ENCODE measurements at places on chromosomes 2 and 18. TPM values are rescaled to one million over a fixed set of nuclear protein-coding genes. Genes with fewer than 3 reads are reported as not detected.

DNA sequence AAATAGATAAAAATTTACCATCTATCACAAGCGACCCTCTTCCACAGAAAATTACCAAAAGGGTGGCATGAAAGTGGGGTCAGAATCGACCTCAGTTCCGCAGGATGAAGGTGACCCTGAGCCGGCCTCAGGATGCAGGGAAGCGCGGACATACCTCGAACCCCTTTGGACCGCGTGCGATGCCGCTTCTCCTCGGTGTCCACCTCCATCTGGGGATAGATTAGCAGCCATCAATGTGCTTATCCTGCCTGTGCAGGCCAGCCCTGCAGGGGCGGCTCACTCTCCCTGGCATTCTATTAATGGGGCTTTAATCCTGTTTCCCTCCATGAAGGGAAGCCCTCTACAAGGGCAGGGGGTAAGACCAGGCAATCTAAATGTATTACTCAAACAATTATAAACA lies 235.3 kb upstream of the PXDN start:
- no peaks in the 10 kb centered on the region for H3K27me3 ChIP-seq
- no peaks in the 10 kb centered on the region for H3K36me3 ChIP-seq
- H3K27ac ChIP-seq = no peak overlapping the region

DNA sequence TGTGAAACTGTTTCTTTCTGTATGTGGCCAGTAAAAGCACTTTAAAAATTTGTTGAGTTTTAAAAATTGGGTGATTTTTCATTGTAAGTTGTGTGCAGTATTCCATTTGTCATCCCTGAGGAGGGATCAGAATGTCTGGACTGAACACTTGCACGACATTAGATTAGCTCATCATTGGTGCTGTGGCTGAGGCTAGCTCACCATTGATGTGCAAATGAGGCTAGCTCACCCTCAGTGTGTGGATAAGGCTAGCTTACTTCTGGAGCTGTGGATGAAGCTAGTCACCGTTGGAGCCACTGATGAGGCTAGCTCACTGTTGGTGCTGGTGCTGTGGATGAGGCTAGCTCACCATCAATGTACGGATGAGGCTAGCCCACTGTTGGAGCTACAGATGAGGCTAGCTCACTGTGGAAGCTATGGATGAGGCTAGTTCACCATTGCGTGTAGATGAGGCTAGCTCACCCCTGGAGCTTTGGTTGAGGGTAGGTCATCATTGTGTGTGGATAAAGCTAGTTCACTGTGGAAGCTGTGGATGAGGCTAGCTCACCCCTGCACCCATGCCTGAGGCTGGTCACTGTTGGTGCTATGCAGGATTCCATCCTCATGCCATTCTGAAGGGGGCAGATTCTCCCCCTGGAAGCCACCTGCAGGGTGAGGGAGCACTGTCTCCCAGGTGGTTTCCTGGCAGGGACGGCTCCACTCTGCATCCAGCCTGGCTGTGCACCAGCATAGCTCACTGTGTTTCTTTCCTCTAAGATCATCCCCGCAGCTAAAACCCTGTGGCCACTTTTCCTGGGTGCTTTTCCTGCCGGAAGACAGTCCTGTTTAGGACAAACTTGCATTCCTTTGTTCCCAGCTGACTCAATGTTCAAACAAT lies 101.1 kb downstream of the TWIST2 start:
- H3K36me3 ChIP-seq = no peaks in the 10 kb centered on the region
- no peak overlapping the region for H3K27ac ChIP-seq
- no peak overlapping the region for H3K4me3 ChIP-seq
- no peaks in the 10 kb centered on the region for H3K27me3 ChIP-seq
- H3K4me1 ChIP-seq = no peaks in the 10 kb centered on the region

- DNase-seq = no peak
- H3K4me1 ChIP-seq = peaks cover 2% of the 10 kb centered on the region
- H3K4me3 ChIP-seq = no peak overlapping the region
- no peaks in the 10 kb centered on the region for H3K27me3 ChIP-seq
Measured at GRCh38 chr2:175872005-175872348, 130.1 kb downstream of the LNPK start.

GRCh38 chr2:97792416-97792815 lies 79.0 kb downstream of the ZAP70 start:
- H3K27me3 ChIP-seq = no peaks in the 10 kb centered on the region
- H3K27ac ChIP-seq = no peak overlapping the region
- DNase-seq = no peak

- no peaks in the 10 kb centered on the region for H3K4me1 ChIP-seq
- no peaks in the 10 kb centered on the region for H3K36me3 ChIP-seq
- H3K27ac ChIP-seq = no peak overlapping the region
- no peak overlapping the region for H3K4me3 ChIP-seq
Measured at GRCh38 chr2:213015387-213016165, 135.8 kb downstream of the IKZF2 start.

- no peak overlapping the region for H3K27ac ChIP-seq
- no peaks in the 10 kb centered on the region for H3K27me3 ChIP-seq
Measured at GRCh38 chr2:111165084-111165483, 44.4 kb downstream of the BCL2L11 start.

GRCh38 chr2:239788576-239789098 lies 236.5 kb downstream of the NDUFA10 start:
- H3K4me3 ChIP-seq = no peak overlapping the region
- H3K4me1 ChIP-seq = peaks cover 4% of the 10 kb centered on the region
- H3K27me3 ChIP-seq = peaks cover 60% of the 10 kb centered on the region
- DNase-seq = no peak

DNA sequence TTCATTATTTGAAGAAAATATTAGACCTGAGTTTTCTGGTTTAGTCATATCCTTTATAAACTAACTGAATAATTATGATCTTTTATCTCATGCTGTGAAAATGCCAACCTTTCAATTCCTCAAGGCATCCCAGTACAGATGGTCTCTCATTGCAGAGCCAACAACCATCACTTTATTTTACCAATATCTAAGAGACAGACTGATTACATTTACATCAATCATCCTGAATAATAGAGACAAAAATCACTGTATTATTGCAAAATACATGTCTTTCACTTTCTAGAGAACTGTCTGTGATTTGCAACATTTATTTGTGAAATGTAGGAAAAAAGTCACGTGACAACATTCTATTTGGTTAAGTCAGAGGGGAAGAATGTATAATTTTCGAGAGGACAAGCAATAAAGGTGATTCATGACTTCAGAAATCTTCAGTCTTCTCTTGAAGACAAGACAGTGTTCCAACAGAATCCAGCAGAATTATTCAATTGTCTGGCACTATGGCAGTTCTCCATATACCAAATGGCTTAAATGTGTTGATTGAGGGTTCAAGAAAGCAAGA lies 503.6 kb upstream of the SYT4 start:
- DNase-seq = no peak
- H3K36me3 ChIP-seq = no peaks in the 10 kb centered on the region
- no peak overlapping the region for H3K27ac ChIP-seq
- H3K4me3 ChIP-seq = no peak overlapping the region
- peaks cover 11% of the 10 kb centered on the region for H3K4me1 ChIP-seq
- no peaks in the 10 kb centered on the region for H3K27me3 ChIP-seq

- no peak for DNase-seq
- H3K27ac ChIP-seq = no peak overlapping the region
- no peaks in the 10 kb centered on the region for H3K36me3 ChIP-seq
- H3K27me3 ChIP-seq = no peaks in the 10 kb centered on the region
Measured at GRCh38 chr18:68449292-68449691, 265.6 kb downstream of the TMX3 start.

DNA sequence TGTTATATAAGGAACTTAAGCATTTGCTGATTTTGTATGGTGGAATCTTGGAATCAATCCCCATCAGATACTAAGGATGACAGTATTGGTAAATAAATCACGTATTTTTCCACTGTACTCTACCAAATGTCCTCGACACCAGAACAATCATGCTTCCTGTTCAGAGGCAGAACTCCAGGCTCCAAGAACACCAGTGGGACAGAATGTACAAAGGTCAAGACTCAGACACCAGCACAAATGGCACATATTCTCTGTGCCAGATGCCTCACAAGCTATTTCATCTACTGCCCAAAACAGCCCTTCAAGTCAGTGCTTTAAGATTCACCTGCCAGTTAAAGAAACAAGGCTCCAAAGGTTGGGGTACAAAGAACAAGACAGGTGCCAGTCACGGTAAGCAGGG lies 420.5 kb downstream of the STK39 start:
- no peak for DNase-seq
- no peak overlapping the region for H3K4me3 ChIP-seq
- H3K27me3 ChIP-seq = no peaks in the 10 kb centered on the region
- no peaks in the 10 kb centered on the region for H3K4me1 ChIP-seq

DNA sequence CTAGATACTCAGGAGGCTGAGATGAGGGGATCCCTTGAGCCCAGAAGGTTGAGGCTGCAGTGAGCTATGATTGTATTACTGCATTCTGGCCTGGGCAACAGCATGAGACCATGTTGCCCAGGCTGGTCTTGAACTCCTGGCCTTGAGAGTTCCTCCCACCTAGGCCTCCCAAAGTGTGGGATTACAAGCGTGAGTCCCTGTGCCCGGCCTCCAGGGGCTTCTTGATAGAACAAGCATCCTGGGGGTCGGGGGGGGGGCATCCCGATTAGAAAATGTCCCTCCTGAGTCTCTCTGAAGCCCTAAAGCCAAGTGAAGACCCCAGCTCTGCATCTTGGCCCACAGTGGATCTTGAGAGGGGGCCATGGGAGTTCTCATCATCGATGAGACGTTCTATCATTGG lies 22.3 kb upstream of the EFHD1 start:
- peaks cover 5% of the 10 kb centered on the region for H3K27me3 ChIP-seq
- no peak overlapping the region for H3K27ac ChIP-seq
- H3K4me1 ChIP-seq = no peaks in the 10 kb centered on the region
- H3K4me3 ChIP-seq = no peak overlapping the region

GRCh38 chr2:211390536-211391188 lies 834.3 kb downstream of the CPS1 start:
- H3K36me3 ChIP-seq = no peaks in the 10 kb centered on the region
- peak overlapping the region; percentile 49 for H3K27ac ChIP-seq
- no peak overlapping the region for H3K4me3 ChIP-seq
- peaks cover 37% of the 10 kb centered on the region for H3K4me1 ChIP-seq
- peak; percentile 47 for DNase-seq

DNA sequence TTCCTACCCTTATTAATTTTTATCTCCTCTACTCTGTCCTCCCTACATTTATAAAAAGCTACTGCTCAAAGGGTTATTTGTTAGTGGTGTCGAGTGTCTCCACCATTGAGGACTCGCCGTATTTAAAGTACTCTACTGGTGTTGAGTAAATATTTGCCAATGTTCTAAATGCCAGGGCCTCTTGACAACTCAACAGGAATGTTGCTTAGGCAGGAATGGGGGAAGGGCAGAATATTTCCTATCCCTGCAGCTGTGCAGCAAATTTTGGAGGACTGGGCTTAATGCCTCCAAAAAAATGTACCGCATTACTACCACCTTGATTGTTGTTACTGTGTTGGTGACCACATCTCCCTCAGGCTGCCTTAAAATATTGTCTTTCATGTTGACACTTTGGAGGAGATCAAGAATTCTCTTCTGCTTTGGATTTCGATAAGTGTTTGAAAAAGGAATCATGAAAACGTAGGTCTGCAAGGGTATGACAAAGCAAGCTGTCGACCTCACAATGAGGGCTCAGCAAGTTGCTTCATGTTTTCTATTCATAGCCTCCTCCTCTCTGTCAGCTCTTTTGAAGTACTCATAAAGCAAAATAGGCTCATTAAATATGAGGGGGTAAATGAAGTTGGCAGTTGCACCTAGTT lies 84.3 kb downstream of the EFEMP1 start:
- DNase-seq = peak; percentile 17
- H3K4me1 ChIP-seq = peaks cover 14% of the 10 kb centered on the region
- H3K4me3 ChIP-seq = no peak overlapping the region
- H3K27ac ChIP-seq = no peak overlapping the region
- no peaks in the 10 kb centered on the region for H3K27me3 ChIP-seq

DNA sequence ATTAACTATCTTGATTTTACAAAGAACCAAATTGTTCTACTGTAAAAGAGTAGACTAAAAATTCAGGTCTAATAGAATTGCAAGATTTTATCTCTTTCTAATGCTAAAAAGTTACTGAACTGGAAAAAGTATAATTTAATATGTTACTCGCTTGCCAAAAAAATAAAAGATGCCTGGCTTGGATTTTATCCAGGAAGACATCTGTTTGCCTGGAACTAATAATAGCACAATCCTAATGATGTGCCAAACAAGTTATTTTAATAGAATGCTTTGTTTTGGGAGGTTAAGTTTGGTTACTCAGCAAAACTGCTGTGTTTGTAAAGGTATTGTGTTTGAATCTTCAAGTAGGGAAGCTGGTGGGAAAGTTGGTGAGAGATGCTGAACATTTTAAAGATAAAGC lies 19.4 kb upstream of the ZSWIM2 start:
- H3K27ac ChIP-seq = no peak overlapping the region
- no peaks in the 10 kb centered on the region for H3K27me3 ChIP-seq
- H3K4me3 ChIP-seq = no peak overlapping the region
- DNase-seq = no peak

DNA sequence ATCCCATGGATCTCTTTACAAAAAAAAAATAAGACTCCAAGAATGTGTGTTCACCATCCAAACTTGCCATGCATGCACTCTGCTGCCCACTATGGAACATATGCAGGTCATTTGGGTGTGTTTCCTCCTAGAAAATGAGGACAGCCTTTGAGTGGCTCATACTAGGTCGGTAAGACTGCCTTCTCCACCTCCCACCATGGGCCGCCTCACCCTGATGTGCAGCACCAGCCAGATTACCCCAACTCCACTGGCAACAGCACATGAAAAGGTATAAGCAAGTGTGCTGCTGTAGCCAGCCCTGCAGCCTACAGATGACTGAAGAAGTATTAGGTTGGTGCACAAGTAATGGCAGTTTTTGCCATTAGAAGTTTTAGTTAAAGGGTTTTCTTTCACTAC lies 214.2 kb downstream of the ATAD2B start:
- H3K27me3 ChIP-seq = no peaks in the 10 kb centered on the region
- no peak overlapping the region for H3K4me3 ChIP-seq
- no peaks in the 10 kb centered on the region for H3K36me3 ChIP-seq
- peak overlapping the region; percentile 90 for H3K27ac ChIP-seq
- no peak for DNase-seq
- H3K4me1 ChIP-seq = peaks cover 26% of the 10 kb centered on the region

DNA sequence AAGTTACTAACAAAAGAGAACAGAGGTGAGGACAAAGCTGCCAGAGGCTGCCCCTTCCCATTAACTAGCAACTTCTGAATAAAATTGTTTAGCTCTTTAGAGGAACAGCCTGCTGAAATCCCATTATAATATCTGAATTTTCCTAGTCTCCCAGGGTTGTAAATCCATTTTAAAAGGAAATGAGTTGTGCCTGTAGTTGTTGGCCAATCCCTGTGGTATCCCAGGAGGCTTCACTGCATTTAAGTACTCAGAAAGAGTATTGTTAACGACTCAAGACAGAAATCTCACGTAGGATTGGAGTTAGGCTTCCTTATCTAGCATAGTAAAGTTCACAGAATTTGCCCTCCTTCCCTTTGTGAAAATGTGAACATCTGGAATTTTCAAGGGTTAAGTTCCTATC lies 8.9 kb downstream of the LAPTM4A start:
- DNase-seq = no peak
- H3K4me1 ChIP-seq = peaks cover 16% of the 10 kb centered on the region
- H3K27ac ChIP-seq = peak overlapping the region; percentile 38
- H3K27me3 ChIP-seq = no peaks in the 10 kb centered on the region

NCK2 gene
- total RNA-seq = 32.8 TPM

REG3G gene
- not detected for total RNA-seq

KRTCAP3 gene
- total RNA-seq = 0.88 TPM

MPP4 gene
- not detected for total RNA-seq

PARD6G gene
- total RNA-seq = 21.8 TPM

SCYGR8 gene
- total RNA-seq = not detected

ACADL gene
- total RNA-seq = 0.09 TPM

Measured in neural progenitor cell (in vitro differentiated cells).